ENCODE measurements at places on chromosomes 12 and 14.

- no peak for DNase-seq
Observed at GRCh38 chr12:80064269-80064668, 35.1 kb upstream of the OTOGL start.

GRCh38 chr12:128089961-128090360 lies 177.0 kb upstream of the TMEM132C start:
- DNase-seq = no peak

GRCh38 chr12:124821252-124822200 lies 42.1 kb downstream of the SCARB1 start:
- no peak for DNase-seq

GRCh38 chr14:69153873-69154270 lies 953 bp upstream of the DCAF5 start:
- DNase-seq = no peak

DNA sequence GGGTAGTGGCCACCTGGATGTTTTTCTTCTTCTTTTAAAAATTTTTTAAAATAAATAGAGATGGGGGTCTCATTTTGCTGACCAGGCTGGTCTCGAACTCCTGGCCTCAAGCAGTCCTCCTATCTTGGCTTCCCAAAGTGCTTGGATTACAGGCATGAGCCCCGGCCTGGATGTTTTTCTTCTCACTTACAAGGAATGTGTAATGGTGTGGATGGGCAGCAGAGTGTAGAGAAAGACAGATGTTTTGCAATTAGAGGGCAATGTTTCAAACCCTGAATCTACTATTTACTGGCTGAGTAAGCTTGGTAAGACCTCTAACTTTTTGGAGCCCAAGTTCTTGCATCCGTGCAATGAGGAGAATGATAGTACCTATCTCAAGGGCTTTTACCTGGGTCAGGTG lies 48.1 kb downstream of the ADCK1 start:
- DNase-seq = no peak

DNA sequence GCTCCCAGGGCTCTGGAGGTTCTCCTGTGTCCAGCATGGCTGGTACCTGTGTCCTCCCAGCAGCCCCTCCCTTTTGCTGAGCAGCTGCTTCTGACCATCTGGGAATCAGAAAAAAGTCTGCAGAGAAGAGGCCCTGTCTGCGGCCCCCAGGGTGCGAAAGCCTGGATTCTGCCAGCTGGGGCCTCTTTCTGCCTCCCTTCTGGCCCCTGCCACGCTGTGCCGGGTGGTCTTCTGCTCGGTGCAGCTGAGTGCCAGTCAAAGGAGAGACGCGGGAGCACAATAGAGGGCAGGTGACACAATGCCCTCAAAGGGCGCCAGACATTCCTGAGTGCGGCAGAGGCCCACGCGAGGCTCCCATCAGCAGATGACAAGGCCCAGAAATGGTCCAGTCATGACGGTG lies 12.6 kb downstream of the BTBD6 start:
- DNase-seq = no peak

GRCh38 chr12:65648461-65648860 lies 175.8 kb upstream of the HMGA2 start:
- no peak for DNase-seq

DNA sequence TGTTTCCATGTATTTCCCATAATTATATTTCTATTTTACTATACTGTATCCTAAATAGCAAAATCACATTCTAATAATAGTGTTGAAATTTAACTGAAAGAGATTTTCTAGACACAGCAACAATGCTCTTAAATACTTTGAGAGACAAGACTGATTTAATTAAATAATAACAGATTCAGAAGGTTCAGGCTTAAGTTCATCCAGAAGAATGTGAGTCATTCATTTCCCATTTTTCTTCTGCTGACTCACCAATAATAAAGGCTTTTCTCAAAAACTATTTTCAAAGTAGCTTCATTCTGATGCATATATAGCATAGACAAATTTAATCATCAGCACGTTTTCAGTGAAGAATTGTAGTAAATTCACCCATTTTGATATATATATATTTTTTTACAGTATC lies 481.4 kb downstream of the MDGA2 start:
- no peak for DNase-seq

- DNase-seq = no peak
Observed at GRCh38 chr12:130761537-130762318, 45.6 kb upstream of the RIMBP2 start.

GRCh38 chr14:68248481-68249255 lies 429.1 kb downstream of the RAD51B start:
- DNase-seq = no peak

DNA sequence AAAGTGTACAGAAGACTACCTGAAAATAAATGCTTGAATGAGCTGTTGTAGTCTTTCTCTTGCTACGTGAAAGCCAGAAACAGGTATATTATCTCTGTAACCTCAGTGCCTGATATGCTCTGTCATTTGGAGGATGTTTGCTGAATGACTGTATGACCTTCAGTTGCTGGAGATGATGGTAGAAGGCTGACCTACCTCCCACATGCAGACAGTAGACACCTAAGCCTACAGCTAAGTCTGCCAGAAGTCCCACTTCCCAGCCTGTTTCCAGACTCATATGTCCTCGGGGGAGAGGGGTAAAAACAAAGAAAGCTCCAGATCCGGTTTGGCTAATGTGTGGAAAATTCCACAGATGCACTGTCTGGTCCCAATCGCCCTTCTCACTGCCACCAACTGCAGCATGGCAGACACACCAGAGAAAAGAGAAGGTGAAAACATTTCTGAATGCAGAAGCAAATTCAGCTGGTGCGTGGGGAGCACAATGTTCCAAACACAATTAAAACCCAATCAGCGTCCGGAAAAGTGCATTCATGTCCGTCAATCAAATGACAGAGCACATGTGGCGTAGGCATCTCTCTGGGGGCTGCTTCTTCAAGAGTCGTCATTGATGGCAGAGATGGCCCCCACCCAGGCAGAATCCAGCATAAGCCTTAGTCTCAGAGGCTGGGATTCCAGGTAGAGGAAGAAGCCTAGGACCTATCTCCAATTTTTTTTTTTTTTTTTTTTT lies 76.3 kb upstream of the TBX3 start:
- no peak for DNase-seq

GRCh38 chr12:102824218-102824835 lies 92.7 kb downstream of the PAH start:
- DNase-seq = no peak

DNA sequence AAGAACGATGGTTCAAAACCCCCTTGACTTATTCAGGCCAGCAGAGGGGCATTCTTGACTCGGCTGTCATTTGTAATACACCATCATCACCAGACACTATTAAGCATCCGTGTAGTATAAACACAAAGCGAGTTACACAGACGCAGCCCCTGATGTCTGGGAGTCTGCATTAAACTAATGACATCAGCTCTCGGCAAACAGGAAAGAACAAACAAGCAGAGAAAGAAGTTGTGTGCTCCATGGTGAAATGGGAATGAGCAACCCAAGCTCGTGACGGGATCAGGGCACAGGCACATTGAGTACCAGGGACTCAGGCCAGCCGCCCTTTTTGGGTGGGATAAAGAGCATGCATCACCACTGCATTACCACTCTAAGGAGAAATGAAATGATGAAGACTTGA lies 460.1 kb downstream of the MED13L start:
- no peak for DNase-seq

GRCh38 chr12:107320929-107321631 lies 227.7 kb upstream of the CRY1 start:
- peak; percentile 62 for DNase-seq

DNA sequence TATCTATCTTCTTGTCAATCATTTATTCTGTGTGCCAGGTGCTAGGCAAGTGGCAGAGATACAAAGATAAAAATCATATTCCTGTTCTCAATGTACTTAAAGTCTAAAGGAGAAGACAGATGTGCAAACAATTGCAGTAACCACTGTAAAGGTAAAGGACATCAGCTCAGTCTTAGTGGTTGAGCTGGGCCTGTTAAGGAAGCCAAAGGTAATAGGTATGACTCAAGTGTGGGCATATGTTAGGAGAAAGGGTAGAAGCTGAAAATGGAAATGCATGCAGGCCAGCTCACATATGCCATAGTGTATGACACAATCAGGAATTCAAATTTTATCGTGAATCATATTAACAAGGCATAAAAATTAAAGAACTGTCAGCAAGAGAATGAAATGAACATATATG lies 49.8 kb downstream of the FAR2 start:
- DNase-seq = no peak

DNA sequence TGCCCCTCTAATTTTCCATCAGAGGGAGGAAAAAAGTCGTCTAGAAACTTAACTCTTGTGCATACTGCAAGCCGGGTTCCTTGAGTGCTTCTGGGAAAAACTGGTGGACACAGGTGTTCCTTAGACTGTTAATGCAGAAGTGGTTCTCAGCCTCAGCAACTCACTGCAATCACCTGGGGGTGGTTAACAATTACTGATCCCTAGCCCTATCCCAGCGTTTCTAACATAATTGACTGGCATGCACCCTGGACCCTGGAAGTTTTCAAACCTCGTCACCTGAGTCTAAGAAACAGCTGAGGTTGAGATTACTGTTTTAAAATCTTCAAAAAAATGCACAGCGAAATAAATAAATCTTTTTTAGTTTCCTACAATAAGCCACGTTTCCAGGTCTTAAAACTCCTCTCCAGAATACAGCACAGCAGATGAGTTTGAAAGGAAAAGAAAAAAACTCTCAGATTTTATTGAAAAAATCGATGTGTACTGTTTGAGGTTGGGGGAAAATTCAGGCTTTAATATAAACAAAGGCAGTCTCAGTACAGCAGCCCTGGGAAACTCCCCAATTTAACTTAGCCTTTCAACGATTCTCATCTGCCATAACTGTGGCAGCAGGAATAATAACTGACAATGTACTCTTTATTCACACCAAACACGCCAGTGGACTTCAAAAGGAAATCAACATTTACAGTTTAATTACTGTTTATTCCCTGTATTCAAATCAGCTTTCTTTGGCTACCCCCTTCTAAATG lies 45.4 kb downstream of the PHLDA1 start:
- DNase-seq = no peak

DNA sequence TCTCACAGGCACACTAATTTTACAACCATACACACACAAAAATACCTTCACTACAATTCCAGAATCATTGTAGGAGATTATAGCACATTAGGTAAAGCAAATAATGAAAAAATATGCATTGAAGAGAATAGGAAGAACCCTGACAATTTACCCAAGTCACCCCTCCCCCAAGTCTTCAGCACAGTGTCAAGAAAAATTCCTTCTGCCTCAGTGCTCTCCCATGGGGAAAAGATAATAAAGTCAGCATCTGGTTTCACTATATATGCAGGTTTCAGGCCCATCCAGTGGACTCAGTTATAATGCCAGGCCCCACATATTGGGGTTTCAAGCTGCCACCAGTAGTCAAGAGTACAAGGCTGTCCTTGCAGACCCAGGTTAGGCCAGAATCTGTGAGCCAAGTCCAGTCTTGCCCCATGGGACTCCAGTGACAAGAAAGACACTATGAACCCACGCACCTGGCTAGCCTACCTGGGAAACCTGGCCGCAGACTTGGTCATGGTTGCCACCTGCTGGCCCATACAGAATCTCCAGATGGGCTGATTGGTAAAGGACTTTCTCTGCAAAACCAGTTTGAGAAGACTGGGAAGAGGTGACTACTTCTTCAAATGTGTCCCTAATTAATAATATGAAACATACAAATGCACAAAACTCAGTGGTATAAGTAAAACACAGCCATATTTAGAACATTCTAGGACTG lies 398.6 kb upstream of the FLRT2 start:
- DNase-seq = no peak

DNA sequence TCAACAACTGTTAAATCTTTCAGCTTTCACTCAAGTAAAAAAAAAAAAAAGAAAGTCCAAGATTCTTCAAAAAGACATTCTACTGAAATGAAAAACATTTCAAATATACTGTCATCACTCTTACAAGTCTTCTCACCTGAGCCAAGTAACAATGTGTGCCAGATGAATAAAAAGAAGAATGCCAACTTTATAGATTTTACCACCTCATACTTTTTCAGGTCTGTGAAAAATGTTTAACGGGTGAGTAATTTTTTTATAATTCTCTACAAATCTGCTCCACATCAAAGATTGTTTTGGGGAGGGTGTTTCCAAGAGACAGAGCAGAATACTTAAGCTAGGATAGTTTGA lies 181.0 kb upstream of the BMP4 start:
- no peak for DNase-seq

GRCh38 chr14:99141236-99141635 lies 130.8 kb downstream of the BCL11B start:
- no peak for DNase-seq

GRCh38 chr14:68243450-68244010 lies 424.0 kb downstream of the RAD51B start:
- no peak for DNase-seq

DNA sequence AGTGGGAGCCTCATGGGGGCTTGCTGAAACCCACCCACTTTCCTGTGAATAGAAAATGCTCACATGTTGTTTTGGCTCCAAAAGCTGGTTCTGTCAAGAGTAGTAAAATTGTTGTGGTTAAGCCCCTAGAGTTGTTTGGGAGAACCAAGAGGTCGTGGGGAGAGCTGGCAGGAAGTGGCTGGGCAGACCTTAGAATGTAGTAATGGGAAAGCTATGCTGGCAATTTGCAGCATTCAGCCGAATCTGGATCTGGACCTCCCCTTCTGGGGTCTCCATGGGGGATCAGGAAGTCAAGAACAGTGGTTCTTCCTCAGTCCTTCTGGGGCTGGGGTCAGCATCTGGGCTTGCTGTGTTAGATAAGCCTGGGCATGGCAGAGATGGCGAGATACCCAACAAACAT lies 150.6 kb upstream of the TBX3 start:
- DNase-seq = no peak

DNA sequence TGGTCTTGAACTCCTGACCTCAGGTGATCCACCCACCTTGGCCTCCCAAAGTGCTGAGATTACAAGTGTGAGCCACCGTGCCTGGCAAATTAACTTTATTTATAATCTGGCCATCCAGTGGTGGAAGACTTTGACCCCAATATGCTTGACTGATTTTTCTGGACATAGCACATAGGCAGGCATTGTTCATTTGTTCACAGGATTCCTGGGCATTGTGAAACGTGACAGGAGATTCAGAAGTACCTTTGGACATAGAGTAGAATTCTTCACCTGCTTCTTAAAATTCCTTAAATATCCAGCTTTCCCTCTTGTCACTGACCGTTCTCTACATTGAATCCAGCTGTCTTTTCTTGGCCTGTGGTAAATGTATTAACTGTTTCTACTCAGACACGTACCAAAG lies 103.1 kb downstream of the SCN8A start:
- DNase-seq = no peak

DNA sequence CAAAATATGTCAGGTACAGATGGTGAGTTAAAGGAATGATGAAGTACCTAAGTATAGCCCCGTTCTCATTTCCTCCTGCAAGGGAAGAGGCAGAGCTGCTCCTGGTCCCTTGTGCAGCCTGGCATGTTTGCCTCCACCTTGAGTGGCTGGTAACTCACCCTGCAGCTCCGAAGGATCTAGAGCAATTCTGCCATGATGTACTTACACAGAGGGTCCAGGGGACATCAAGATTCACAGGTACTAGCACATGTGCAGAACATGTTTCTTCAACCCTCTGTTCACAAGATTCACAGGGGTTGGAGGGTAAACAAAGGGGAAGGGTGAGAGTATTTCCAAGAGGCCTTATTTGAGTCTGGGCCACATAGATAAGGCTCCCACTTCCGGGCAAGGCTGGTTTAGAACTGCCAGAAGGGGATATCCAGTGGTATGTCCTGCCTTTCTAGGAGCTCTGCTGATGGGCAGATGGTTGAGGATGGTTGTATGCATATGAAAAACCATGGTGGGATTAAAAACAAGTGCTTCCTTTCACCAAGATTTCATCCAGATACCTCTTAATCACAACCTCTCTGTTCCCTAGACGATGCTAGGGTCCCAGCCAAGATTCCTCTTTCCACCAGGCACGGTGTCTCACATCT lies 7.7 kb downstream of the DCTN2 start:
- DNase-seq = no peak
